GM12892 (cell line): ENCODE measurements at places on chromosomes 5 and 9.

DNA sequence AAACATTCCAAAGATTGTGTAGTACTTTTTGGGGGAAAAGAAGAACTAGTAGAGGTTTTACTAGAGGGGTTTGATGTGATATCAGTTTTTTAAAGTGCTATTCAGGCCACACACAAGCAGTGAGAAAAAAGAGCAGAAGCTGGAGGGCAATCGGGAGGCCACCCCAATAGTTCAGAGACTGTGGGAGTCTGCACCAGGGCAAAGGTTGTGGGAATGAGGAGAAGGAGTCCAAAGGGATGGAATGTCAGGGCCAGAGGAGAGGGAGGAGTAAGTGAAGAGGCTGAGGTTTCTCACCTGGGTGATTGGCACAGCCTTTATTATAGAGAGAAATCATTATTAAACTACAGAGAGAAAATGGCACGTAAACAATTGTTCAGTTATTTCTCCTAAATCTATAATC is 134.9 kb upstream of the RAD23B start:
- no peak for DNase-seq

GRCh38 chr5:150092159-150092787 is 5.9 kb upstream of the CSF1R start:
- DNase-seq: no peak

- no peak for DNase-seq
Observed at GRCh38 chr9:134146774-134147493, 11.1 kb downstream of the WDR5 start.

GRCh38 chr5:176654856-176655255 is 7.6 kb downstream of the TSPAN17 start:
- no peak for DNase-seq

GRCh38 chr5:34535433-34535832 is 120.7 kb upstream of the RAI14 start:
- DNase-seq: no peak

DNA sequence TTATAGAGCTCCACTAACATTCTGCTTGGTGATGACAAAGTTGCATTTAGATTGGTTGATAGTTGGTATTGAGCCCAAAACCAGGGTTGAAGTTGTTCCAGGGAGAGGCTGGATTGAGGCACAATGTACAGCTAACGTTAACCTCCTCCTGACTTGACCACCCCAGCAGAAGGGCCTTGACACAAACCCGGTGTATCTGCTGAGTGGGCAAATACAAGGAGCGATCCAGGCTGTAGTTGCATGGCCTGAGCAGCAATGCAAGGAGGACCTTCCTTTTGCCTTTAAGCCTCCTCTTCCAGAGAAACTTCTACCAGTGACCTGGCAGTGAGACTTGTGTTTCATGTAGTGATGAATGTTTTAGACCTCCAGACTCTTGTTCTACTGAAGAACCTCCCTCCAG is 66.2 kb upstream of the GAS1 start:
- no peak for DNase-seq

- DNase-seq: no peak
Observed at GRCh38 chr9:136119061-136119882, 597 bp upstream of the TMEM250 start.

GRCh38 chr9:135340726-135341475 is 138.7 kb upstream of the PPP1R26 start:
- DNase-seq: peak; percentile 6

- DNase-seq: peak; percentile 13
Observed at GRCh38 chr5:80346055-80346454, 26.3 kb downstream of the SPZ1 start.

DNA sequence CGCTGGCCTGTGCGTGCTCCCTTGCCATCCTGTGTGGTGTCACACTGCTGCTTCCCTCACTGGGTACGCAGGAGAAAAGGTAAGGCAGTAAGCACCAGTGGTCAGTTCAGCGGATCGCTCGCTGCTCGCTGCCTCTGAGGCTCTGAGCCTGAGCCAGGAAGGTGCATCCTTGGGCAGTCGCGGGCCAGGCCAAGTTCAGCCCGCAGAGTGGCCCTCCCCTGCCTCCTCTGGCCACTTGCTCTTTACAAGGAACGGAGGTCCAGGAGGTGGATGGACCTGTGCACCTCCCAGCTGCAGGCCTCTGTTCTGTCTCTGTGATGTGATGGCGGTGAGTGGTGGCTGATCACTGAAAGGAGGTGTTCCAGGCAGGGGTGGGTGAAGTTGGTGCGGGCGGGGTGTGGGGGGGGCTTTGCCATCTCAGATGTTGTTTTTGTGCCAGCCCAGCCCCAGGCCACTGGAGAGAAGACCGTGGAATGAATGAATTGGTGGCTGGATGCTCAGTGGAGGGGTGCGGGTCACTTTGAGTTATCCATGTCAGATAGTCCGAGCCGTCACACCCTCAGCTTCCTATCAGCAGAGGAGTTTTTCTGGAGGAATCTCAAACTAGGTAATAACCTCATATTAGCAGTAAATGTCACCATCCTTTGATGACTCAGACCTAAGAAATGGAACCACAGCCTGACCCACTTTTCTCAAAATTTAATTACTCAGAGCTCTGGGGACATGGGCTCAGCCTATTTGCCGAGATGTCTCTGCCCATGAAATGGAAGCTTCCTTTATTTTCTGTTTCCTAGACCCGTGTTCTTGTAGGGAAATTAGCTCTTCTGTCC is 7.3 kb downstream of the COL5A1 start:
- no peak for DNase-seq

- no peak for DNase-seq
Observed at GRCh38 chr9:27499451-27499850, 24.6 kb upstream of the IFNK start.

- DNase-seq: no peak
Observed at GRCh38 chr5:145682197-145682899, 152.8 kb downstream of the PRELID2 start.

DNA sequence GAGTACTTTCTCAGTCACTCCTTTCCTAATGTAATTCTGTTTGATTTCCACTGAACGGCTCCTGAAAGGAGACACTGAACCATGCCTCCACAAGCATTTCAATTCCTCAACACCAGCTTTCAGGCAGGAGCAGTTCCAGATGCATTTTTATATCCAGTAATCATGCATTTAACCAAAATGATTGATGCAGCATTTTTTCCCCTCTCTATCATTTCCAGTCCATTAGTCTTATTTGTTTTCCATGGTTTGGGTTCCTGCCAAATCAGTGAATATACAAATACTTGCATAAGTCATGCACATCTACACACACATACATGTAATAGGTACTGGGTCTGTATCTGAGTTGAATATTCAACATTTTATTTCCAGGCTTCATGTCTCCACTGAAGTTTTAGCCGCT is 122.7 kb downstream of the GRIA1 start:
- DNase-seq: no peak

GRCh38 chr5:42836070-42836769 is 24.5 kb upstream of the SELENOP start:
- DNase-seq: no peak

DNA sequence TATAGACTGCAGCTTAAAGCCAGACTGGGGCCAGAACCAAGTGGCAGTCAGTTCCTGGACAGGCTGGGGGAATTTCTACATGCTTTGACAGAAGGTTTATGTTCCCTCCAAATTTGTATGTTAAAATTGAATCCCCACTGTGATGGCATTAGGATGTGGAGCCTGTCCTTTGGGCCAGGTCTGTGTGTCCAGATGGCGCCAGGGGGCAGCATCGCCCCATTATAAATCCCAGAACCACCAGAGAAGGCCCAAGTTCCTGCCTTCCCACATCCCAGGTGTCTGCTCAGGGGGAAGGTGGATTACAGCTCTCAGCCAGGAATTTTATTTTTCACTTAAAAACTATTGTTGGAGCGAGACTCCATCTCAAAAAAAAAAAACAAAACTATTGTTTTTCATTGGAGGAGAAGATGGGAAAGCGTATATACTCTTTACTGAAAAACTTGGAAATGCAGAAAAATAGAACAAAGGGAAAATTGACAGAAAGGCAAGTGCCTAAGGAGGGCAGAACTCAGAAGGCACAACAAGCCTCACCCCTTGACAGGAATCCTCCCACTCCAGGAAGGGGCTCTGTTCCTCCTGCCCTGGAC is 5.0 kb downstream of the IL3 start:
- peak; percentile 62 for DNase-seq

- no peak for DNase-seq
Observed at GRCh38 chr5:6587171-6587570, 45.7 kb downstream of the NSUN2 start.

GRCh38 chr9:25936031-25936430 is 257.8 kb upstream of the TUSC1 start:
- no peak for DNase-seq

DNA sequence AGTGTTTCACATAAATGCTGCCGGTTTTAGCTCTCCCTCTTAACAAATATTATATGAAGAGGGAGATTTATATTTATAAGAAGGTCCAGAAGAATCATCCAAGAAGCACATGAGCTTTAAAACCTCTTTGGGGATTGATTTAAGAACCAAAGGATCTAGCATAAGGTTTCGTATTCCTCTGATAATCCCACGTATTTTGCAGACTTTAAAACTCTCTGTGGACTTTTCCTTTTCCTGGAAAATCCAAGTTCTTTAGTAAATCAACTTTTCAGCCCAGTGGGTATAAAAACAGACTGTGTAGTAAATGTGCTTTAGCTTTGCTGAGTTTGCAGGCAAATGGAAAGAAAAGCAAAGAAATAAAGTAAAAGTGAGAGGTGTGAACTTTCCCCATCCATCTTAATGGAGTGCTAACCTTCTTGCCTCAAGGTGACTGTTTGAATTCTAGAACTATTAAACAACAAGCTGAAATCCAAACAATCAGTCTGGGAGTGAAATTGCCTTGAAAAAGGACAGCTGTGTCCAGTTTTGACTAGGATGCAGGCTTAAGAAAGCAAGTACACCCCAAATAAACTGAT is 363.4 kb upstream of the SLC24A2 start:
- DNase-seq: no peak

DNA sequence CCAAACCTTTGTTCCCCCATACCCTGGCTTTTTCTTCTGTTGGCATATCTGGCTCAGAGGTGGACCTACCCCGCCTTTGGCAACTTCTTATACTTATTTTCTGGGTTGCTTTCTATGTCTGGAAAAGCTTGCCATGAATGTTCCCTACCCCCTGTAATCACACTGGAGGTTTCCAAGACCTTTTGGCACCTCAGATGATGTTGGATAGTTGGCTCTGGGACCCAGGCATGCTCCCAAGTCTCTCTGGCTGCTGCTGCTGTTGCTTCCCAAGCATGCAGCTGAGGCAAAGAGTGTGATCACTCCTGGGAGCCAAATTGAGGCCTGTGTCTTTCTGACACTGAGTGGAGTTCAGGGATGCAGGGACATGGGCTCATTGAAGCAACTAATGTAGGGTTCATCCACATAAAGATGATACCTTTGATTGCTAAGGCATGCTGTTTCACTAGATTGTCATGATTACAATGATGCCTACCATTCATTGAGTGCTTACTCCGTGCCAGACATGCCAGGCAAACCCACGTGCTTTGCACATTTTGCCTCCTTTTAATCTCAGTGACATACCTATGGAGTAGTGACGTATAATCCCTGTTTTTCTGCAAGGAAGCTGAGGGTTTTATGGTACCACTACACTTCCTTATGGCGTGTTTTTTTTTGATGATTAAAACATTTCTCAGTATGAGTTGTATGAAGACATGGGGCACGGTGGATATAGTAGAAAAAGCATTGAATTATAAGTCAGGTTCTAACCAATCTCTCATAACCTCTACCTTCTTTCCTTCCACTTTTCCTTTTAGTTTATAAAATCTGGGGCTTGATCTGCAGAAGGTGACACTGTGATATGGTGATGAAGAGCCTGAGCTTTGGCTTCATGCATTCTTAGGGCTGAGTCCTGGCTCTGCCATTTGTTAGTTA is 73.1 kb downstream of the ARHGAP26 start:
- DNase-seq: no peak

- no peak for DNase-seq
Observed at GRCh38 chr5:75862872-75863271, 145.6 kb upstream of the POC5 start.

- DNase-seq: no peak
Observed at GRCh38 chr9:22216730-22217172, 207.6 kb upstream of the CDKN2B start.

- DNase-seq: no peak
Observed at GRCh38 chr9:70093944-70094343, 50.3 kb downstream of the MAMDC2 start.

DNA sequence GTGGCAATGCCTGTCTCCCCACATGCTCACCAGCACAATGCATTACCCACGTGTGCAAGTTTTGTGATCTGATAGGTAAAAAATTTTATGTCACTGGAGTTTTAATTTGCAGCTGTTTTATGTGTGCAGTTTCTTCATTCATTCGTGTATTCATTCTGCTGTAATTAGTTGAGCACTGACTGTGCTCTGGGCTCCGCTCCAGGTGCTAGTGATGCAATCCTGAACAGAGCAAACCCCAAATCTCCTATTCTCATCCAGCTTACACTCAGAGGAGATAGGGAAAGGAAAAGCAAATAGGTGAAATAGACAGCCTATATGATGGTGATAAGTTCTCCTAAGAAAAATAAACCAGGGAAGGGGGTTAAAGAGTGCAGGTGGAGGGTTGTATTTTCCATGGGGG is 148.4 kb downstream of the TENT4A start:
- DNase-seq: no peak

GRCh38 chr5:179410291-179411160 is 65.3 kb upstream of the ADAMTS2 start:
- no peak for DNase-seq

DNA sequence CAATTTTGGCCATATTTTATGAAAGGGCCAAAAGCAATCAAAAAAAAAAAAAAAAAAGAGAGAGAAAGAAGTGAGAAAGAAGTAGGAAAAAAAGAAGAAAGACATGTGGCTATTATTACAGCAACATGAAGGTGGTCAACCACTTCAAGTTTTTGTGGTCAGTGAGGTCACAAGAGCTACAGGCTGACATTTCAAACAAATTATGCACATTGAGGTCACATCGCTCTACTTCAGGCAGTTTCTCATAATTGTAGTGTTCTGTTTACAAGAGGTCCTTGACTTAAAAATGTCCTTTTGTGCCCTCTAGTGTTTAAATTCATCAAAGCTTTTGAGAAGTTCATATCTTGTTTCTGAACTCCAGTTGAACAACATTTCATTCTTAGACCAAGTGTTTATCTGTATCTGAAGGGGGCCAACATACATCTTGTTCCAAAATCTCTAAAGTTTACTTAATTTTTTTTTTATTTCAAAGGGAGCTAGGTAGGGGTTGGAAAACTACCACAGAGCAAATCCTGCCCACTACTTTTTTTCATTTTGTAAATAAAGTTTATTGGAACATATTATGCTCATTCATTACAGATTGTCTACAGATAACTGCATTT is 513.1 kb downstream of the PDE4D start:
- DNase-seq: no peak

DNA sequence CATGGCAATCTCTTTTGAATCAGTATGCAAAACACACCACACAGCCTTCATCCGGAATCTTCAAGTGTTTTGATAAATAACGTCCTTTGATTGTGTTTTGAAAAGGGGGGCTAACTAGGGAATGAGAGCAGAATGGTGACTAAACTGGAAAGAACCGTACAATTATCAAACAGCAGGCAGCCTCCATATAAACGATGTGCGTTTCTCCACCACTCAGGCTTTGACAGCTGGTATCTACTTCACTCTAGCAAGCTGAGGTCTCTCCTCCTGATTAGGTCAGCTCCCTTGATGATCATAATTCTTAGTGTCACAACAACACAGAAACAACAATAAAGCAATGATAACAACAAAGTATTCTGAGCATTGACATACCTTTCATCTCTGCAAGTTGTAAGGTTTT is 465.9 kb downstream of the TUSC1 start:
- no peak for DNase-seq

- DNase-seq: no peak
Observed at GRCh38 chr9:38423973-38424843, at the start of gene IGFBPL1. Gene IGFBPL1 (minus strand): TSS chr9:38424454. CDS start chr9:38424424, 30 bp downstream.
